ENCODE measurements at places on chromosomes 2 and 18. TPM values are rescaled to one million over a fixed set of nuclear protein-coding genes. Genes with fewer than 3 reads are reported as not detected.

GRCh38 chr2:48568547-48568946 is 38.6 kb downstream of the STON1 start:
- H3K27me3 ChIP-seq: no peaks in the 10 kb centered on the region
- H3K36me3 ChIP-seq: no peaks in the 10 kb centered on the region
- H3K4me1 ChIP-seq: no peaks in the 10 kb centered on the region
- no peak overlapping the region for H3K4me3 ChIP-seq
- no peak overlapping the region for H3K27ac ChIP-seq

DNA sequence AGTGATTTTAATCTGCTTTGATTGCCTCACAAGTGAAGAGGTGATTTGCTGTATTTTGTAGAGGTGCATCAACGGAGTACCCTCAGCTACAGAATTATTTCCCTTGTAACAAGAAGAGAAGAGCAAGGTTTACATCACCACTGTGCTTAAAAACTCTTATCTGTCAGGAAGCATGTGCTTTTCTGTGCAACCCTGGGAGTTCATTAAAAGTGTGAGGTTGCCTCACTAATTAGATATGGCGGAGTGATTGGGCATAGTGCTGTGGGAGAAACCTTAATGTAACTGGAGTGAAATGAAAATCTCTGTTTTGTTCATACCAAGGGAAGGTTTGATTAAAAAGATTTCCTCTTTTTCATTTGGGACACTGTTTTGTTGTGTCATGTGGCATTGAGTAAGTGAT is 544.7 kb downstream of the PARD3B start:
- no peaks in the 10 kb centered on the region for H3K4me1 ChIP-seq
- no peak overlapping the region for H3K27ac ChIP-seq
- H3K27me3 ChIP-seq: no peaks in the 10 kb centered on the region
- H3K4me3 ChIP-seq: no peak overlapping the region

DNA sequence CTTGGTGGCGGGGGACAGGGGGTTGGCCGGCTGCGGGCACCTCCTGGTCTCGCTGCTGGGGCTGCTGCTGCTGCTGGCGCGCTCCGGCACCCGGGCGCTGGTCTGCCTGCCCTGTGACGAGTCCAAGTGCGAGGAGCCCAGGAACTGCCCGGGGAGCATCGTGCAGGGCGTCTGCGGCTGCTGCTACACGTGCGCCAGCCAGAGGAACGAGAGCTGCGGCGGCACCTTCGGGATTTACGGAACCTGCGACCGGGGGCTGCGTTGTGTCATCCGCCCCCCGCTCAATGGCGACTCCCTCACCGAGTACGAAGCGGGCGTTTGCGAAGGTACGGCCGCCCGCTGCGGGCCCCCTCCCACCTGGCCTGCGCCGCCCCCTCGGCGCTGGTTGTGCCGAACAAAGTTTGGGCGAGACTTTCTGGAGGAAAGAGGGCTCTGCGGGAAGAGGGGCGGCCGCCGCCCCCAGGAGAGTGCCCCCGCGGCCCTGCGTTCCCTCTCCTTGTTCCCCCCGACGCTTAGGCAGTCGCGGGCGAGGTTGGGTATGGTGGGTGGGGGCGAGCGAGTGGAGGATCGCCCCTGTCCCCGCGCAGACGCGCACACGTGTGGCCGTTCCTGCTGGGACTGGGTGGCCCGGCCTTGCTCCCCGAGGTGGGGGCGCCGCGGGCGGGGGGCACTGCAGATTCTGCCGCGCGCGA is 866 bp downstream of the CRIM1 start:
- no peaks in the 10 kb centered on the region for H3K36me3 ChIP-seq
- peak overlapping the region; percentile 66 for H3K27ac ChIP-seq
- no peaks in the 10 kb centered on the region for H3K27me3 ChIP-seq
- no peak for DNase-seq
- H3K4me1 ChIP-seq: peaks cover 24% of the 10 kb centered on the region
- H3K4me3 ChIP-seq: peak overlapping the region; percentile 72

GRCh38 chr2:29042561-29043075 is 31.7 kb downstream of the PCARE start:
- no peak overlapping the region for H3K27ac ChIP-seq
- no peaks in the 10 kb centered on the region for H3K27me3 ChIP-seq
- no peaks in the 10 kb centered on the region for H3K36me3 ChIP-seq
- DNase-seq: no peak

GRCh38 chr2:16958266-16958665 is 292.6 kb upstream of the CYRIA start:
- no peak for DNase-seq
- peaks cover 8% of the 10 kb centered on the region for H3K27me3 ChIP-seq
- H3K4me1 ChIP-seq: no peaks in the 10 kb centered on the region
- H3K27ac ChIP-seq: no peak overlapping the region
- H3K36me3 ChIP-seq: no peaks in the 10 kb centered on the region

The IL37 gene
- total RNA-seq: not detected

All from HCT116 (cell line).